ENCODE measurements at places on chromosomes 13 and 19.

DNA sequence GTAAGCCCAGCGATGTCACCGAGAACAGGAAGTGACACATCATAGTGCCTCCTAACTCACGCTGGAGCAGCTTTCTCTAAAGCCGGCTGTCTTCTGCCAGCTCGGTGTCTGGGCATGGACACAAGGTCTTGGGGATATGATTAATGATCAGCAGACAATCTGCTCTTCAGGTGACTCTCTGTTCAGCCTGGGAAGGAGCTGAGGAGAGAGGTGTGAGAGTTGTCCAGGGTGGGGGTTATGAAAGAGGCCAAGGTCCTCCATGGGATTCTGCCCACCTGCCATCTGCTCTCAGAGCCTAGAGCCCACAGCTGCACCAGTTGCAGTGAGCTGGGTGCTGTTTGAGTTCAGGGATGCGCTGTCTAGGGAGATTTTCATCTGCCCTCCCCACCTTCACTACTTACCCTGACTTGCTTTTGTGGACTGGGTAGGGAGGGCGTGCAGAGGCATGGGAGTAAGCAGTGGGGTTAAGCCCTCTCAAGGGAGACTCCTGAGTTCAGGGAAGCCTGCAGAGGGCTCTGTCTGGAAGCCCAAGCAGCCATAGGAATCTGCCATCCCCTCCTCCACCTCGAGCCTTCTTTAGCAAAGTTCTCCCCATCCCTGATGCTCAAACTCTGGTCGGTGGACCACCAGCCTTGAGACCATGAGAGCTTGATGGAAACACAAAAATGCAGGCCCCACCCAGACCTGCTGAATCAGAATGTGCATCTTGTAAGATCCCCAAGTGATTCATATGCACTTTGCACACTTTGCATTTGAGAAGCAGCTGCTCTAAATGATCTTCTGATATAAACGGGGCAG, 539.7 kb downstream of the RFC3 start:
- DNase-seq, result no peak

DNA sequence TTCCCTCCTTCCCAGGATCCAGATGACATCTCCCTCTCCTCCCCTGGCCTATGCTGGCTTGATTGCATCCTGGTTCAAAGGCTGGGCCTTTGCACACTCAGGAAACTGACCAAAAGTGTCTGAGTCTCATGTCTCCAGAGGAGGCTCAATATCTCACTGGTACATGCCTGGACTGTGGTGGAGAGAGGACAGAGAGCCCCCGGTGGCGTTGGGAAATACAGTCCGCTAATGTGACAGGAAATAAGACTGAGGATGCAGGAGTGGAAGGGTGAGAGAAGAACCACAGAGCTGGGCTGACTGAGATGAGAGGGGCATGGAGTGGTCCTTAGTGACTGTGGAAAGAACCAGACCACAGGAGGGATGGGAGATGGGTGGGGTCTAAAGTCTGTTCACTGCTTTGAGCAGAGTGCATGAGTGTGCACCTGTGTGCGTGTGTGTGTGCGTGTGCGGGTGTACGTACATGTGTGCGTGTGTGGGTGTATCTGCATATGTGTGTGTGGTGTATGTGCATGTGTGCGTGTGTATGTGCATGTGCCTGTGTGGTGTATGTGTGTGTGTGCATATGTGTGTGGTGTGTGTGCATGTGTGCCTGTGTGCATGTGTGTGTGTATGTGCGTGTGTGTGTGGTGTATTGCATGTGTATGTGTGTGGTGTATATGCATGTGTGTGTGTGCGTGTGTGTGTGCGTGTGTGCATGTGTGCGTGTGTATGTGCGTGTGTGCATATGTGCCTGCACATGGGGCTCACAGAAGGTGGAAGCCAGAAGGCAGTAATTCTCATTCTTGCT, 1.9 kb downstream of the SIGLEC5 start:
- no peak for DNase-seq

DNA sequence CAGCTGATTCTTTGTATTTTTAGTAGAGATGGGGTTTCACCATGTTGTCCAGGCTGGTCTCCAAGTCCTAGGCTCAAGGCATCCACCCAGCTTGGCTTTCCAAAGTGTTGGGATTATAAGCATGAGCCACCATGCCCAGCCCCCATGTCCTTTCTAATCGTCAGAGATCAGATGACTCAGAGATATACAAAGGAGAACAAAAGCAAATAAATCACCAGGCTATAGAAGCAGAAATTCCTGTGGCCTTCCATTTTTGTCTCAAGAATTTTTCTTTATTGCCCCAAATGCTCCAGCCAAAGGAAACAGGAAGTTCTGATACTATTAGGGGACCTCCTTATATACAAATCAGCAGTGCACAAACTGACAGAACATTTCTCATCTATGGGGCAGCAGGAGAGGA, 207.8 kb downstream of the RFC3 start:
- no peak for DNase-seq

GRCh38 chr13:24185591-24186232, 25.2 kb downstream of the SPATA13 start:
- DNase-seq, result no peak

- DNase-seq, result no peak
These were observed 248.3 kb upstream of the SLITRK1 start for GRCh38 chr13:84130495-84131114.

Measured in stimulated activated CD4-positive, alpha-beta T cell treated with anti-CD3 and anti-CD28 coated beads, Interleukin-12 subunit alpha, Interleukin-12 subunit beta, amount 100 ng/mL, for 4 hours (primary cell).